ENCODE measurements at places on chromosomes 7 and 10.

GRCh38 chr7:148306759-148307158 lies 283.8 kb upstream of the C7orf33 start:
- DNase-seq, result no peak

- no peak for DNase-seq
These were observed 78.0 kb upstream of the ADRB1 start for GRCh38 chr10:113965683-113966082.

GRCh38 chr10:15436696-15437095 lies 65.6 kb upstream of the FAM171A1 start:
- DNase-seq, result no peak

DNA sequence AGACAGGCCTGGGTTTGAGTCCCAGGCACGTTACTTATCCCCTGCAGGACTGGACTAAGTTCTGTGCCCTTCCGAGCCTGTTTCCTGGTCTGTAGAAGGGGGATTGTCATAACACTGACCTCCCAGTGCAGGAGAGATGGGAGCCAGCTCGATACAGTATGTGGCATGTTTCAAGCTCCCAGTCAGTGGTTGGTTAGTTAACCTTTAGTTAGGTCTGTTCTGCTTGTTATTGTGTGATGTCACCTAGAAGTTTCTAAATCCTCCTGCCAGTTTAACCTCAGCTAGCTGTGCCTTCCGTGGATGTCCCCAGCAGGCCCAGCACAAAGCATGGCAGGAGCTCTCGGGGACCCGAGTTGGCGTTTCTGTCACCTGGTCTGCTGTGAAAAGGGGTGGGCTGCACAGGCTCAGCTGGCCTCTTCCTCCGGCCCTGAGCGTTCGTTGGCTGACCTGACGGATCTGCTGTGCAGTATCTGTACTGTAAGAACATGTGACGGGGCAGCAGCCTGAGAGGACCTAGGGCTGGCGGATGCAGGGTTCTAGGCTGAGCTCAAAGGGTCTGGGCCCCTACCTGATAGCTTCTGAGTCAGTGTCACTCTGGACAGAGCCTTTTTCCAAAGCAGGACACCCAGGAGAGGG lies 53.0 kb downstream of the SPOCK2 start:
- no peak for DNase-seq

DNA sequence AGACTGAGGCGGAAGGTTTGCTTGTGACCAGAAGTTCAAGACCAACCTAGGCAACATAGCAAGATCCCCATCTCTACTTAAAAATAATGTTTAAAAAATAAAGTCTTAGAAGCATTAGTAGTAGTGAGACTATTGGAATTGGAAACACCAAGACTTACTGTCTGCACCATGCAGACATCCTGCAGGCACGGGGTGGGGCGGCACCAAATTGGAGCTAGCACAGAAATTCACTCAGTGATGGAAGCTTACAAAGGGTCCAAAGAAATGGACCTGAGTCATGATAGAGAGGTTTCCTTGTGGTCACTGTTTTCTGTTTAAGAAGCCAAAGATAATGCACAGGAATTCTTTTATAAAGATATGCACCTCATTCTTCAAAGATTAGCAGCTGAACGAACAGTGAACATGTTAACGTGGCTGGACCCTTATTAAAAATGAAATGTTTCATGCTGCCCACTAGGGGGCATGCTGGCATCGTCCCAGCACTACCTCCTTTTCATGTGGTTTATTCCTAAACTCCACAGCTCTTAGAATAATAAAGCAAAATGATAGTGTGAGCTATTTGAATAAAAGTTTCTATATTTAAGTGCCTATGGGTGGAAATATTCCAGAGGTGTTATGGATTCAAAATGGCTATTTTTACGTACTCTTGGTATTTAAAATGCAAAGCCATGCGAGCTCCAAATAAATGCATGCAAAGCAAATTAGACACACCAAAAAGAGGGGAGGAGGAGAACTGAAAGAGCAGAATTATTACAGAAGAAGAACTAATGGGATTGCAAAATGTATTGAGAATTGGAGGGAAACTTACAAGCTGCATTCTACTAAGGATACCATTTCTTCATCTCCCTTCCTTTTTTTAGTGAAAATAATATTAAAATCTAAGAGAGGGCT lies 28.6 kb downstream of the PDSS1 start:
- DNase-seq, result peak; percentile 59

DNA sequence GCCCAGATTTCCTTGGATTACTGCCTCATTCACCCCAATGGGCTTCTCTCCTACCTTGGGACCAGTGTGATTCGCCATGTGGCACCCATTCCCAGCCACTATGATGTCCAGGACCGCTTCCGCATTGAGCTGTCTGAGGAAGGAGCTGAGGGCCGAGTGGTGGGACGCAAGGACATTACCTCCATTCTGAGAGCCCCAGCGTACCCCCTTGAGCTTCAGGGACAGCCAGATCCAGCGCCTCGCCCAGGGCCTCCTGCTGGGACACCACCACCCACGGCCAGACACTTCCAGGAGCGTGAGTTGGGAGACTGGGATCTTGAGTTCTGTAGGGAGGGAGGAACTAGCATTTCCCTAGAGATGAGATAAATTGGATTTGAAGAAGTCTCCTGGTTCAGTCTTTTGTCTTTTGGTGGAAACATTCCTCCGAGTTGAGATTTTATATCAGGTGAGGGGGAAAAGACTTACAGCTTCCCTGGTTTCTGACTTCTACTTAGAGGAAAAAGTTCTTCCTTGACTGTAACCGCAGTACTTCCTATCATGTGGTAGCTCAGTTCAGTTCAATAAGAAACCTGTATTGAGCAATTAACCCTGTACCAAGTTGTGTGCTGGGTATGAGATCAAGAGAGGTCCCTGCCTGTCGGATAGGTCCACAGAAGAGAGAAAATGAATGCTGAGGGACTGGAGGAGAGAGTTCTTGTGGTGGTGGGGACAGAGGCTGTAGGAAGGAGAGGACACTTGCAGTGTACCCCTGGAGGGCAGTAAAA lies 1.3 kb downstream of the MOSPD3 start:
- DNase-seq, result peak; percentile 45

DNA sequence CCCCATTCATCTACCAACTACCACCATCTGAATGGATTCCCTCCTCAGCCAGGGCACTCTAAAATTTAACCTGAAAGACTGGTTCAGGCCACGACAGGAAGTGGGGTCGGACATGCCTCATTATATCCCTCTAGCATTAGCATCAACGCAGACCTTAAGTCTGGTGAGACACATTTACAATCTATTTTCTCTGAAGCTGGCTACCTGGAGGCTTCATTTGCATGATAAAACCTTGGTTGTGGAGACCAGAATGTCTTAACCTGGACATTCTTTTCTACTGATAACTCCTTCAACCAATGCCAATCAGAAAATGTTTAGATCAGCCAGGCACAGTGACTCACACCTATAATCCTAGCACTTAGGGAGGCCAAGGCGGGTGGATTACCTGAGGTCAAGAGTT lies 42.3 kb downstream of the SVOPL start:
- DNase-seq, result no peak

GRCh38 chr10:90197766-90198165 lies 496.4 kb downstream of the KIF20B start:
- no peak for DNase-seq

DNA sequence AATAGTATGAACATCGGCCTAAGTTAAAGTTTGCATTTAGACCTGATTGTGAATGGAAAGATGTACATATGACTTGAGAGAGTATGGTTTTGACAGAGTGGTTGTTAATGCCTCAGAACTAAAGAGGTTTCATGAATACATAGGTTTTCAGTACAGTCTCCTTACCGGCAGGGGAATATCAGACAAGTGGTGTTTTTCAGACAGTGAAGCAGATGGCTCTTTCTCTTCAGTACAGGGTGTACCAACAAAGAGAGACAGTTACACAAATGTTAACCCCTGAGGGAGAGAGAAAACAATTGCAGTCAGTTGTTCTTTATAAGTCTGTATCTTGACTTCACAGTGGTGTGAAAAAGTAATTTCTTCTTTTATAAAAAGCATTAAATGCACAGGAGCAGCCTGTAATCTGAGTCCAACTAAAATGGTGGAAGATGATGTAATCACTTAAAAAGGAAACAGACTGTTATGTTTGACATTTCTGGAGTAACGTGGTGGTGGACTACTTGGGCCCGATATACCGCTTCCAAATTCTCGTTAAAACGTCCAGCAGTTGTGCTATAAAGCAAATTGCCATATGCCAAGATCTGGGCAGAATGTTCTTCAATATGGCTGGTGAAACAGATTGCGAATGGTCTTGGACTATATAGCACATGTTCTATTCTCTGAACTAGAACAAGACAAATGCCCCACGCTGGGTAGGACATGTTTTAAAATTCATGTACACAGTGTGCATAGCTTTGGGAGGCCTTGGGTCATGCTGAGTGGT lies 69.2 kb downstream of the SDK1 start:
- no peak for DNase-seq

DNA sequence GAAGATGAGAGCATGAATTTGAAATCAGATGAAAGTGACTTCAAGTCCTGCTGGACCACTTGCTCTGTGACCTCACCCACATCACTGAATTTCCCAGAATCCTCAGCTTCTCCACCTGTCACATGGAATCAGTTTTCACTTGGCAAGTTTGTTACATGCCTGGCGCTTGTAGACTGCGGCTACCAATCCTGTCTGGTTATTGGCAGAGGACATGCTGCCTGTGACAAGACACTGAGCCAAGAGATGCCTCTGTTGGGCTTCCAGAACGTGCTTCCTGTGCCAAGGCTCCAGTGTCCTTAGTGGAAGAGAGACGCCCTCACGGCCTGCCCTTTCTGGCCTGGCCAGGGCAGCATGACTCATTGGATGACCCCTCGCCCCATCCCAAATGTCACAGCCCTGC lies 4.4 kb upstream of the MYL10 start:
- no peak for DNase-seq

GRCh38 chr7:16038906-16039305 lies 352.4 kb upstream of the MEOX2 start:
- no peak for DNase-seq

- no peak for DNase-seq
These were observed 137.7 kb downstream of the ETV1 start for GRCh38 chr7:13851736-13852135.

GRCh38 chr7:94394437-94395140 lies at the start of gene COL1A2:
Gene COL1A2, plus strand, starts transcription at chr7:94394895. Its CDS starts 137 bp downstream, at chr7:94395032.
- no peak for DNase-seq

DNA sequence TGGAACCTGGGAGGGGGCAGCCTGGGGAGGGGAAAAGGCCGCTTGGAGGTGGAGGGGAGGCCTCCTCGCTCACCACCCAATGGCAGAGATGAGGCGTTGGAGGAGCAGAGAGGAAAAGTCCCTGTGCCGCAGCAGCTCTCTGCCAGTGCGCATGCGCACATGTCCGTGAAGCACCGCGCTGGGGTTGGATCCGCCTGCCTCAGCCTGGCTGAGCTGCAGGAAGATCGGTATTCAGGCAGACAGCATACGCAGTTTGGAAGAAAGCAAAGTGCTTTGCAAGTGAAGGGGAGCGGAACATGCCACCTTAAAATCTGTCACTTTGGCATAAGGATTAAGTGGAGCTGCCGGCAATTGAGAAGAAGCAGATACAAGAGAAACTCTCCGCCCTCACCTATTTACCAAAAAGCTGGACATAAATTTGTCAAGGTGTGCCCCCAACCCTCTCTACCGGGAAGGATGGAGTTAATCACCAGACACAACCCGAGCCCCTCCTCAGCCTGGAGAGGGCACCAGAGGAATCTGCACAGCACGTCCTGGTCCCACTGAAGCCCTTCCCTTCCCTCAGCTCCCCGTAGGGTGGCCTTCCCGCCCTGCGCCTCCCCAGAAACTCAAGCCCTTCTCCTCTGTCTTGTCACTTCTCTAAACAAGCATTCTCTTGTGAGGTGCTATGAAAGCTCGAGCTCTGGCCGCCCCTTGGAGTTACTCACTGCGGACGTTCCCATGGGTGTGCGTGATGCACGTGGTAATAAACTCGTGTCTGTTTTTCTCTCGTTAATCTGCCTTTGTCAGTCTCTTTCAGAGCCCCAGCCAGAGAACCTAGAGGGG lies 32.2 kb upstream of the TMEM72 start:
- DNase-seq, result peak; percentile 81

DNA sequence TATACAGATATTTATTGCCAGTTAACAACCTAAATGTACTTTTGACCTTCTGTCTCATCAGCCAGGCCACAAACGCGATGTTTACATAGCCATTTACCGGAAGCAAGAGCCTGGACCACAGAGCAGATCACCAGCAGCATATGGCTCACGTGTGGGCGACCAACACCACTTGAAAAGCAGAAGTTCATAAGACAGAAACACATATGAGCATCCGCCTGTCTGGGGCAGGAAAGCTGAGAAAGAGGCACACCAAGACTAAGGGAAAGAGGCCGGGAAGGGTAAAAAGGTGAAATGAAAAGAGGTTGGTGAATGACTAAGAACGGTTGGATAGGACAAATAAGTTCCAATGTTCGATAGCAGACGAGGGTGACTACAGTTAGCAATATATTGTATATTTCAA lies 1.3 kb downstream of the ABCB1 start:
- peak; percentile 6 for DNase-seq

- DNase-seq, result no peak
These were observed 500 bp downstream of the CUL1 start for GRCh38 chr7:148699024-148699781.

GRCh38 chr7:135167365-135167917 lies 3.1 kb downstream of the CYREN start:
- no peak for DNase-seq

DNA sequence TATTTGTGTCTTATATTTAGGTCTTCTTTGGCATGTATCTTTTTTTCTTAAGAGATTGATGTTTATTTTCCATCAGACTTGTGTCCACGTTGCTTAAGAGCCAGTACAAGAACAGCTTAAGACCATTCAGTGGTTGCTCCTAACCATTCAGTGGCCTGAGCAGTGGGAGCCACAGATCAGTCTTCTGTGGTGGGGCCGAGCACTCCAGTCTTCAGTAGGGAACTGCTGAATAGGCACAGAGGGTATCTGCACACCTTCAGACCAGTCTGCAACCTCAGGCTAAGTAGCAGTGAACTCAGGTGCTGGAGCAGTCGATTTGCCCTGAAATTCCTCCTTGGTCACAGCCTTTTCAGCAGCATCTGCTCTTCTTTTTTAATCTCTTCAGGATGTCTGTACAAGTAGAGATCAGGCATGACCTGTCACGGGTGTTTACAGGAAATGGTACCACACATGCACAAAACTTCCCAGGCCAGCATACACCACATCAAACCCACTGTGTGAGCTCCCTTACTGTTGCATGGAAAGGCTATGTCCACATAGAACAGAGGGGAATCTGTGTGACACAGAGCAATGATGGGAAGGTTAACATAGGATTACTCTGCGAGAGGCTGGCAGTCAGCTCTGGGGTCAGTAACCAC lies 51.5 kb downstream of the FAM107B start:
- peak; percentile 21 for DNase-seq

DNA sequence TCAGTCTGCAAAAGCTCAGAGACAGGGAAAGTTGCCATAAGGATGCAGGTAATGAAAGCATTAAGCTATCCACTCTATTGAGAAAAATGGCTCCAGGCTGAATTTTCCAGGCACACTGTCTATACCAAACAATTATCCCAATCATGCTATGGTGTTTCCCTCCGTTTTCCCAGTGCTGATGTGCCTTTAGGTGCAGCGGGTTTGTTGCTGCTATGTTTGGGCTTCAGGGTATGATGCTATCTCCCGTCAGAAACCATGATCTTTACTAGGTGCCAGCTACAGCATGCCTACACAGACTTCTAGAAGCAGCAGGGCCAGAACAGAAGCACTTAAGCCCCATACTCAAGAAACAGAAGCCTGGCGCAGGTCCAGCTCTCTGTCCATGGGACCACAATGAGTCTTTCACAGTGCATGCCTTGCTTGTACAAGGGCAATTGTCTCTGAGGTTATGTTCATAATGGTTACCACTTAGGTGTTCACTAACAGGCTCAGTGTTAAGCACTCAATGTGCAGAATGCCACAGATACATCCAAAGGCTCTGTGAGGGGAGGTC lies 19.4 kb downstream of the STEAP1B start:
- no peak for DNase-seq

- no peak for DNase-seq
These were observed 527 bp upstream of the BCAP29 start for GRCh38 chr7:107579554-107579884.

- DNase-seq, result no peak
These were observed 78.6 kb downstream of the NRF1 start for GRCh38 chr7:129689995-129690581.
